HCEC 1CT (cell line): ENCODE measurements at places on chromosomes 7 and 10.

DNA sequence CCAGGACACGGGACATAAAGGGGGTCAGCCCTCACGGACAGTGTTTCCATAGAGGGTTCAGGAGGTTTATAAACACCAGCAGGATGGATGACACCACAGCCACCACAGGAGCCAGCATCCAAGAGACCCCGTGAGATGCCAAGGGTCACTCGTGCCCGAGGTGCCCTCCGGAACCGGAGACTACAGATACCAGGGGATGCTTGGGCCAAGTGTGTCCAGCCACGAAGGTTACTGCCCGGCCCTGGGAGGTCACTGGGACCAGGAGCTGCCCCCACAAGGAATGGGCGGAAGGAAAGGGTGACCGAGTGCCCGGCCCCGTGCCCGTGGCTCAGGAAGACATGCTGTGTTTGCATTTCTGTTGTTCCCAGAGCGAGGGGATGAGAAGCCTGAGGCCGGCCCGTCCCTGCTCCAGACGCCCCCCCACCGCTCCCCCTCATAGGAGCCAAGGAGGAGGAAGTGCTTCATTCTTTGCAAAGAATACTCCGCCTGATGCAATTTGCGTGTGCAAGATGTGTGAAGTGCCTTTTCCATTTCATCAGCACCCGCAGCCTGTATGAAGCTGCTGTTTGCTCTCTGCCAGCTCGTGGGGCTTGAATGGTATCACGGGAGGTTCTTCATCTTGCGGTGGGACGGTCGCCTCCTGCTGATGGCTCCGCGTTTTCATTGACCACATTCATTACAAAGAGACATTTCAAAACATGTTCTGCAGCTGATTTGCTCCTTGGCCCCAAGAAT lies 176.4 kb downstream of the ELFN1 start:
- DNase-seq, result no peak

- DNase-seq, result no peak
These were observed 95.9 kb downstream of the TRRAP start for GRCh38 chr7:98974205-98974604.

GRCh38 chr10:64444163-64444562 lies 923.0 kb downstream of the REEP3 start:
- DNase-seq, result no peak

GRCh38 chr7:39958038-39958437 lies 8.0 kb downstream of the CDK13 start:
- DNase-seq, result no peak

- peak; percentile 82 for DNase-seq
These were observed 14.3 kb downstream of the ZNF282 start for GRCh38 chr7:149209518-149210269.

- DNase-seq, result peak; percentile 24
These were observed 581 bp downstream of the FAM3C start for GRCh38 chr7:121395494-121395960.

DNA sequence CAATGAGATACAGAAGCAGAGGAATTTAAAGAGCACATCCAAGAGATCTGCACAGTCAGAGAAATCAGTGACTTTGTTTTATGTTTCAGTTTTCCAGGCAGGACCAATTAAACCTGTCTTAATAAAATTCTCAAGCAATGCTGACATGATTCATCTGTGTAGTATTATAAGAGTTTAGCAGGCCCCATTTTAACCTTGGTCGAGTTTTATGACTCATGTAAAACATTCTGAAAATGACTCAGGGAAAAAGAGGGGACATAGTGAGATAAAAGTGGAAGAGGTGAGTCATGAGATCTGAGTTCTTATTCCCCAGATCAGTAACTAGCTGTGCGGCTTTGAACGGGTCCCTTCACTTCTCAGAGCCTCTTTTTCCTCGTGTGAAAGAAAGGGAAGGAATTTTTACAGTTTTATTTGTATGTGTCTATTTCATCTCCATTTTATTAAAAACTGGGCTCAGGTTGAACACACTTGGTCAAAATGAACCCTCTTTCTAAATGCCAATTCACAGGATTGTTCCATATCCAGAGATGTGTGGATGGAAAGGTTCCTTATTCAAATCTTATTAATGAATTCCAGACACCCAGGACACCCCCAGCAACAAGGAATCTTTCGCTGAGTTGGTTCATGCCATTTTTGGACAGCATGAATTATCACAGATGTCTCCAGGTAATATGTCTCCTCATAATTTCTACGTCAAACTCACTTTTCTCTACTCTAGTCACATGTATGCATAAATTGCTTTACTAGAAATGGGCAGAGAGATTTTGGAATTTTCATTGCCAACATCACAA lies 143.2 kb downstream of the JAZF1 start:
- DNase-seq, result peak; percentile 97

- DNase-seq, result no peak
These were observed 262.7 kb downstream of the CTNNA3 start for GRCh38 chr10:67433276-67433675.

DNA sequence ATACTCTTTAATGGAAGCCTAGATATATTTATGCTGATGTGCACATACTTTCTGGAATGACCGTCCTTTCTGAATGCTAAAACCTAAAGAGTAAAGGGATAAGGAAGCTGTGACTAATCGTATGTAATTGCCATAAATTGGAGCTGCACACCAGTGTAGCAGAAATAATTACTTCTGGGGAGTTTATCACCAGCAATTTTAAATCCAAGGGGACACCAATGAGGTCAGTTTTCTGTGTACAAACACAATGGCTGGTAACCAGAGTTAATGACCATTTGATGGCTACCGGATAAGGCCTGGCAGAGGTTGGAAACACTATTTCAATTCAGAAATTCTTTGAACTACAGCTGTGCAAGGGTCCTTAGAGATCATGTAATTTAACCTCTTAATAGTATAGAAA lies 670.1 kb downstream of the REEP3 start:
- DNase-seq, result no peak

- no peak for DNase-seq
These were observed 183.9 kb upstream of the MEOX2 start for GRCh38 chr7:15870347-15870746.

- peak; percentile 69 for DNase-seq
These were observed 18.3 kb upstream of the PPIF start for GRCh38 chr10:79328737-79329504.

GRCh38 chr10:36451391-36451970 lies 673.9 kb upstream of the ANKRD30A start:
- no peak for DNase-seq

- DNase-seq, result peak; percentile 37
These were observed 11.0 kb downstream of the CYREN start for GRCh38 chr7:135159359-135160085.

DNA sequence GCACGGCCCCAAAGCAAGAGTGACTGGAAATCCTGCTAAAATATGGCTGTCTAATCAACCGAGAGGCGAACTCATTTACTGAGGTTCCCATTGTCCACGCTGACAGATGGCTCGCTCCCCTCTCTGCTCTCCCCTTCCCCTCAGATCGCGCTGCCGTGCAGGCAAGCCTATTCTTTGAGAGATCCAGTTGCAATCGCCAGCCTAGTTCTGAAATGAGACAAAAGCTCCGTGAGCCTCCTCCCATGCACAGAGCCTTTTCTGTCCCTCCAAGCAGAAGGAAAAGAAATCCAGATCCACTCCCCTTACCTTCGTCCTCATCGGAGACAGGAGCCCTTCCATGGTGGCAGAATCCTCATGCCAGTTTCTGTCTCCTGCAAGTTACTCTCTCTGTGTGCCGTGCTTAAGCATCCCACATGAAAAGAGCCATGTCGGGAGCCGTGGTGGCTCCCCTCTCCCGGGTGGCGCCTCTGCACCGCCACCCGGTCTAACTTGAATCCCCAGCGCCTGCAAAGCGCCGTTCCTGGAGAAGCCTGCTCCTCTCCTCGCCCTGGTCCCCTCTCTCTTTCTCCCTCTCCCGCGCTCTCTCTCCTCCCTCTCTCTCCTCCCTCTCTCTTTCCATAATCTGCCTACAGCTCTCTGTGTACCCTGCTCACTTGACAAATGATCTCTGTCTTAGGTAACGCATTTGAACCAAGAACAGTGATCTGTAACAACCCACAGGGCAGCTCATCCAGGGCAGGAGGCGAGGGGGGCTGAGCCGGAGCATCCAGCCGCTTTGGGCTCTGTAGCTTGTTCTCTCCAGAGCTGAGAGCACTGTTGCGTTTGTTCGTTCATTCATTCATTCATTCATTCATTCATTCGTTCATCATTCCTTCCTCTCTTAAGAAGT lies 156.8 kb downstream of the FRMD4A start:
- DNase-seq, result no peak

GRCh38 chr10:82400841-82401240 lies 525.8 kb downstream of the NRG3 start:
- DNase-seq, result no peak

DNA sequence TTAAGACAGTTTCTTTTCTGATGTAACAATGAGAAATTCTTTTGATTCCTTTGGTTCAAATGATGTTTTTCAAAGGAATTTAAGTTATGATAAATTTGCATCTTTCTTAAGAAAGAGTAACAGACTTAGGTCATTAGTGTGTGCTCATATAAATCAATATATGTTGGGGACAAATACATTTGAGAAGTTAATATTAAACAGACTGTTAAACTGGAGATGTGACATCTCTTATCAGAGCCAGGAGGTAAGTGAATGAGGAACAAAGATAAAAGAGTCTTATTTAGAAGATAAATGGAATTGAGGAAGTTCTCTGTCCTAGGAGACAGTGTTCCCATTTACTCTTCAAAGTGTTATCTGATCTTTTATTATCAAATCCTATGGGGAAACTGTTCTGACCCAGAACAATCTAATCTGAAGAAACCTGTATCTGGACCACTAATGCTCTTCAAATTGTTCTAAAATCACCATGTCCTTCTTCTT lies 104.8 kb upstream of the LAMB4 start:
- peak; percentile 16 for DNase-seq

DNA sequence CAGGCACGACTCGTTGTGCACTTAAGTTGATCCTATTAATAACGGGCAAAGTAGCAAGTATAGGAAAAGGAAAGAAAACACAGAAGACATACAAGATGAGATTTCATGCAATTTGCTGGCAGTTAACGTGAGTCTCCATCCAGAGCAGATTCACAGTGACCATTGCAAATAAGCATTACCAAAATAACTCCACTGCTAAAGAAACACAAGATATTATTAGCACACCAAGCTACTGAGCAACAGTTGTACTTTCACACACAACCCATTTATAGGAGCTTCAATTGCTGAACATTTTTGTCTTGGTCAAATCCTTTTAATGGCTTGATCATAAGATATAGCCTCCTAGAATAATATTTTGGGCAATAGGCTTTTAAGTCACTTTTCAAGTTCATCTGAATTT lies 187.7 kb upstream of the HGF start:
- DNase-seq, result no peak

- DNase-seq, result no peak
These were observed 12.3 kb downstream of the ESYT2 start for GRCh38 chr7:158816995-158817394.

DNA sequence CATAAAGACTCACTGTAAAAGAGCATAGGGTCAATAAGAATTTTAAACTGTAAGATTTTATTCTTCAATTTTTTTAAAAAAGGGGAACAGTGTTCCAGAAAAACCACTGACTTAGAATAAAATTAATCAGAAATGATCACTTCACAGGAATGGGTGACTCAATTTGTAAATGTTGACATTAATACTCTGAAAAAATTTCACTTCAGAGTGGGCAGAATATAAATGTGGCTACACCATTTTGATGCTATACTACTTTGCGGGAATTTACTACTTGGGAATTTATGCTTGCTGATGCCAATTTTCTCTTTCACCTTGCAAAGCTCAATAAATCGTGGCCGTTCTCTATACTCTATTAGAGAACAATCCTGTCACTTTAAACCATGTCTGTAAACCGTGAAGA lies 126.9 kb downstream of the HIBADH start:
- DNase-seq, result peak; percentile 5

DNA sequence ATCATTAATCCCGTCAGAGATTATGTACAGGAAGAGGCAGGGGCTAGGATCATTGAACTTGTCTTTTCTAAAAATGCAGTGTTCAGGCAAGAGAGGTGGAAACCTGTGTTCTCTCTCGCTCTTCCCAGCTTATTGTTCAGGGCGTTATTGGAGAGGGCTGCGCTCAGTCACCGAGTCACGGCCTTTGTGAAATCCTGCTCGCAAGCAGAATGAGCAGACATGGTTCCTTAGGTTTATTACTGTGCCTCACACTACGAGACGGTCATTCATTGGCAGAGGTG lies 631 bp upstream of the PRKRIP1 start:
- DNase-seq, result peak; percentile 2

DNA sequence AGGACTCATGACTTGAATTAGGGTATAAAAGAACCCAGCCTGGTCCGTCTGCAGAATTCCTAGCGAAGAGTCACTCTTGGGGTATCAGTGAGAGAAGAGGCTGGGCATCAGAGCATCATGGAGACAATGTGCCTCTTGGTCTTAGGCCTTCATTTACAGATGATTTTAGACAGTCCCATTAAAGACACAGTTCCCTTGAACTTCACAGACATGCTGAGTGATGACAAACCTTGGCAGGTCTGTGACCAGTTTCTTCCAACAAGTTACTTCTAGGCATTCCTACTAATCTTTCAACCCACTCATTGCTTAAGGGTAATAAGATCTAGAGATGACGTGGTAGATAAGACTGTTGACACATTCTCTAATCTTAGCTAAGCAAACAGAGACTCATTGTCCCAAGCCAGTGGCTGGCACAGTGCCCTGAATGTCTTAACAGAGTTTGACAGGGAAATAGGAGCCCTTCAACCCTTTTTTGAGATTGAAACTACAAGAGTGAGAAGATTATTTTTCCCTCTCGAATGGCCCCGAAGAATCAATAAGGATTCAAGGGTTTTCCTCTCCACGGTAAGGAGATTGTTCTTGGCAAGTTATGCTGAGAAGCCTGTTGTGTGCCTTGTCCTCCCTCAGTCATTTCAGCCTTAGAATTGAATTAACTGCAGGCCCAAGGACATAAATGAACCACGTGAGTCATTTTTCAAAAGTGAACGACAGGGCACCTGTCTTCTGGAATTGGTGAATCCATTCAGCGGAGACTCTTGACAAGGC lies 281.1 kb downstream of the CCDC3 start:
- peak; percentile 45 for DNase-seq

GRCh38 chr7:106071999-106072714 lies 40.0 kb downstream of the SYPL1 start:
- no peak for DNase-seq

- peak; percentile 50 for DNase-seq
These were observed 1.2 kb downstream of the CYREN start for GRCh38 chr7:135169141-135169963.

DNA sequence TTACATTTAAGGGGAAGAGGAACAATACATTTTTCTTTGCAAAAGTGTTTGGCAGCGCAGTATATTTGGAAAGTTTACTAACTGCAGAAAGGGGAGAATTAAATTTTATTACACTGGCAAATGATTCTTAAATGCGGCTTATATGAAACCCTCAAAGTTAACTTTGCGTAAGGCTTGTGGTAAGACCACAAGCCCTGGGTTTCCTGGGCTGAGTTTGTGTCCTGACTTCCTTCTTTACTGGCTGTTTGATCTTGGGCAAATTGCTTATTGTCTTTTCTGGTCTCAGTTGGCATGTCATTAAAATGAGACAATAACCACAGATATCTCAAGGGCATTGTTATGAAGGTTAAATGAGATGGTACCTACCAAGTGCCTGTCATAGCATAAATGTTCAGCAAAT lies 106.8 kb downstream of the GLRX3 start:
- no peak for DNase-seq

- no peak for DNase-seq
These were observed 1.6 kb downstream of the FOXL3 start for GRCh38 chr7:291373-292092.
